ENCODE measurements at places on chromosomes 5 and 9.

- no peak for DNase-seq
Observed at GRCh38 chr5:178530526-178530925, 59.7 kb downstream of the COL23A1 start.

DNA sequence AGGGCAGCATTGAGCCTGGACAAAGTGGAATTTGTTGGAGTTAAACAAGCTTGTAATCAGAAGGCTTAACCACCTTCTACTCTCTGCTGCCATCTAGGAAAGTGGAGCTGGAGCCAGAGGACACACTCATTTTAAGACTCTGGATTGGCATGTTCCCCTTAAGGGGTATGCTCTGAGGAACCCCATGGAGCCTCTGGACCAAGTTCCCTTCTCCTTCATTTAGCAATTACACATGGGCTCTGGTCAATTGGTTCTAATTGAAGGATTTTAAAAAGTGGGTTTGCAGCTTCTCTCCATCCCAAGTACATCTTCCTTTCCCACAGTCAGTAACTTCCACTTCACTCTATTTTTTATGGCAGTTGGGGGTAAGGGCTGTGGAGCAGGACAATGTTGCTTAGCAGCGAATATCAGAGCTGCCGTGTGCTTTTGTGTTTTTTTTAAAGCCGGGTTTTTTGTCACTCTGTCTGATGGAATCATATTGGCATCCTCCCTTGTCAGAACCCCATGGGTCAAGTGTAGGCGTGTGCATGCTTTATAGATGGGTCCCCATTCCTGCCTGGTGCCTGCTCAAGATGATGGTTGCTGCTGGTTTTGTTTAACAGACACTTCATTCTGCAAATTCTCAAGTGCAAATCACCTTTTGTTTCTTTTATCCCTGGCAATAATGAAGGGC lies 330.7 kb upstream of the ADAMTSL1 start:
- no peak for DNase-seq

- no peak for DNase-seq
Observed at GRCh38 chr5:158914008-158915000, 185.4 kb downstream of the EBF1 start.

DNA sequence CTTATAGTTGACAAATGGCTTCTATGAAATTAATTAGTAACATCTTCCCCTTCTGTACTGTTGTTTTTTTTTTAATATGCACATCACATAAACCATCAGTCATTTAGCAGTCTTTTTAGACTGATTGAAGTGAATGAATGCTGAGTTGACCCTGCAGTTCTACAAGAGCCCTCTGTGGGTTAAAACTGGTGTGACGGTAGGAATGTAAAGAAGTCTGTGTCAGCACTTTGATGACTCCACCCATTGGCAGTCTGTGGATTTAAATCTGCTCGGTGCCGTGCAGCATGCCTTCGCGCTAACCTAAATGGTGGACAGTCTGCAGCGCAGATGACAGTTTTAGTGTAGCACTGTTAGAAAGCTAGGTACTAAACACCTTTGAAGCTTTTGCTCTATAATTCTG lies 3.1 kb downstream of the GTF3C4 start:
- peak; percentile 26 for DNase-seq

- DNase-seq, result no peak
Observed at GRCh38 chr5:180259260-180259611, 32.6 kb downstream of the MAPK9 start.

- no peak for DNase-seq
Observed at GRCh38 chr5:66149950-66150349, 5.8 kb downstream of the SREK1 start.

GRCh38 chr5:115816226-115817081 lies at the start of gene CDO1:
TSS of gene CDO1 (minus strand) at chr5:115816659. CDS start at chr5:115816397, 262 bp downstream.
- no peak for DNase-seq

DNA sequence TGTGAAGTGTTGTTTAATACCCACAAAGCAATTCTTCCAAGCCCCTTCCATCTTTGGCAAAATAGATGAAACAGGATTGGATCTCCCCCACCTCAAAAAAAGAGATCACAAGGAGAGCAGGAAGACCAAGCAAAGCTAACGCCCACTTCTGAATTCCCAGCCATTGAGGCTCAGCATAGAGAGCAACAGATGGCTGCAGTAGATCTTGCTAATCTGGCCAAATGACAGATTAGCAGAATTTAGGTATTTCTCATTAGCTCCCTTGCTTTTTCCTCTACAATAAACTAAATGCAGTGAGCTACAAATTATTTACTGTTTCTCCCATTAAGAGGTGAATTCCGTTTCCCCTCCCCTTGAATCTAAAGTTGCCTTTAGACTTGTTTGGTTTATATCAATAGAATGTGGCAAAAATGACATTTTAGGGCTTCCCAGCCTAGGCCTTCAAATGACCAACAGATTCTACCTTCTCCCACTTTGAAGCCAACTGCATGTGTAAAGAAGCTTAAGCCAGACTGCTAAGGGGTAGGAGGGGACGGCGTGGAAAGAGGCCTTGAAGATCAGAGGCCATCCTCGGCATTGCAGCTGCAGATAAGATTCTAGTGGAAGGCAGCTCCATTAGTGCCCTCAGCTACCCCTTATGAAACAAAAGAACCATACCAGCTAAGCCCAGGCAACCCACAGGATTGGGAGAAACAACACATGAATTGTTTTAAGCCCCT lies 56.8 kb upstream of the CPEB4 start:
- DNase-seq, result no peak

- no peak for DNase-seq
Observed at GRCh38 chr9:27672718-27673117, 99.4 kb upstream of the C9orf72 start.

- DNase-seq, result no peak
Observed at GRCh38 chr5:176812269-176813259, 2.2 kb downstream of the UNC5A start.

GRCh38 chr5:61683926-61684325 lies 351.9 kb downstream of the ZSWIM6 start:
- DNase-seq, result no peak

GRCh38 chr9:114155995-114156656 lies 789 bp downstream of the COL27A1 start:
- DNase-seq, result no peak

GRCh38 chr5:140194662-140195061 lies 19.7 kb downstream of the CYSTM1 start:
- no peak for DNase-seq

DNA sequence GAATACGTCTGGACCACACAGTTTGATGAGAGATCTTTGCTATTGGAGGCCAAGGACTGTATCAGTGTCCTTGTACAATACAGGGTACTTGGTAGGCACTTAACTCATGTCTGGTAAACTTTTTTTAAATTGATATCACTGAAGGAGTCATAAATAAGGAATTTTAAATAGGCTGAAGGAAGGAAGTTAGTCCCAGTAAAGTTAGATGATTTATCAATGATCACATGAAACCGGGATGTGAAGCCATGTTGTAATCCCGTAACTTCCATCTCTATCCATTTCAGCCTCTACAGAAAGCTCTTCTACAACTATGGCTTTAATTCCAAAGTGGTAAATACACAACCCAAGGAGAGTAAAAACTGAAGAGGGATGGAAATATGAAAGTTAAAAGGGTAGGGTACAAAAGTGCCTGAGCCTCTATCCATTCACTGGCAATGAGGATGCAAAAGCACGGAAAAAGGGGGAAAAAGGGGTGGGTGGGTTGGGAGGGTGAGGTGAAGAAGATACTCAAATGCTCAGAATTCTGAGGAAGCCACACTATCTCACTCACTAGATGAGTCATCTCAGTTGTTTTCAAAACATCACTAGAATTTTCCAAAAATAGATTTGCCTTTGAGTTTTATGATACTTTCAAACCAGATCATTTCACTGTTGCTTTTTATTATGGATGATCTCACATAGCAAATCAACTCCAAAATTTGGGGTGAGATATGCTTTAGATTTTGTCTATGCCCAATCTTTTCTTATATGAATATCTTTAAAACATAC lies 1053.5 kb downstream of the NR2F1-AS1 start:
- DNase-seq, result no peak

DNA sequence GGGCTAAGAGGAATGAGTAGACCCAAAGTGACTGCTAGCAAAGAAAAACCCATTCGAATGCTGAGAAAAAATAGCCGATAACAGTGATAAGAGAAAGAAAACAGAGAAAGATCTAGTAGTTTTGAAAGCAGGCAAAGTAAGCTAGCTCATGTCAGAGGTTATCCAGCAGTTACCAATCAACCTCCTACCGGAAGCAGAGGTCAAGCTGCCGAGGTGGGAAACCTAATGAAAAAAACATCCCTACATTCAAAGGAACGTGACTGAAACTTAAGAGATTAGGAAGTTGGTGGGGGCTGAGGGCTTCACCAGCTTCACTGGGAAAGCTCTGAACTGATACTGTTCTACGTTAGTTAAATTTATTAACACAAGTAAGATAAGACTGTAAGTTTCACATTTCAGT lies 32.6 kb downstream of the SSBP2 start:
- DNase-seq, result peak; percentile 14

DNA sequence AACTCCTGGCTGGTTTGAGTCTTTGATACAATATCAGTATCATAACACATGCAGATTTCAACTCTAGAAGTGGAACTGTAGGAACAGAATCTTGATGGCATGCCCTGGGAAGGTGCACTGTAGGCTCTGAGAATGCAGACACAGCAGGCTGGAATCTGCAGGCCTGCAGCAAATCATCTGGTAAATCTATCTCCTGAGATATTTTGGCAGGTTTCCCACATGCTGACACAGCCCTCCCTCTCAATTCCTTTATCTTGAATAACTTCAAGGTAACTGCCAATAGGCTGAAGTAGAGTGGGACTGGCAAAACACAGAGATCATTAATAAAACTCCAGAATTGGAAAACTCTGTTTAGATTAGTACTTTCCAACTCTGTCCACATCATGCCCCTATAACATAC lies 177.8 kb upstream of the PCSK5 start:
- DNase-seq, result peak; percentile 23

- no peak for DNase-seq
Observed at GRCh38 chr9:92636627-92637026, 33.3 kb downstream of the IPPK start.

GRCh38 chr9:35481347-35481975 lies 8.4 kb upstream of the RUSC2 start:
- peak; percentile 68 for DNase-seq

DNA sequence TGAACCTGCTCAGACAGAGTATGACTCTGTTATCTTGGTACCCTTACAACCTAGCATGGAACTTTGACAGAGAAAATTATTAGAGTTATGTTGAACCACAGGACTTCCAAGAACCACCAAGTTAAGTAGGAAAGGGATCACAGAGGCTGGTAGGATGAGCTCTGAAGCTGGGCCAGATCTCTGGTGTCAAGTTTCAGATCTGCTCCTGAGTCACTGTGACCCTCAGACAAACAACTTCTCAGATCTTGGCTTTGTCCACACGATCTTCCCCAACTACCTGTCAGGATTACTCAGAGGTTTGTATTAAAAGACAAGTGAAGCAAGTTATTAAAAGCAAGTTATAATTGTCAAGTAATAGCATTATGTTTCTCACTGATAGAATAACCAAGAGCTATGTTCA lies 189.0 kb downstream of the SEC61B start:
- DNase-seq, result no peak

GRCh38 chr5:65774346-65774745 lies 52.3 kb downstream of the NLN start:
- no peak for DNase-seq

- no peak for DNase-seq
Observed at GRCh38 chr9:103371152-103371551, 376.0 kb downstream of the CYLC2 start.

DNA sequence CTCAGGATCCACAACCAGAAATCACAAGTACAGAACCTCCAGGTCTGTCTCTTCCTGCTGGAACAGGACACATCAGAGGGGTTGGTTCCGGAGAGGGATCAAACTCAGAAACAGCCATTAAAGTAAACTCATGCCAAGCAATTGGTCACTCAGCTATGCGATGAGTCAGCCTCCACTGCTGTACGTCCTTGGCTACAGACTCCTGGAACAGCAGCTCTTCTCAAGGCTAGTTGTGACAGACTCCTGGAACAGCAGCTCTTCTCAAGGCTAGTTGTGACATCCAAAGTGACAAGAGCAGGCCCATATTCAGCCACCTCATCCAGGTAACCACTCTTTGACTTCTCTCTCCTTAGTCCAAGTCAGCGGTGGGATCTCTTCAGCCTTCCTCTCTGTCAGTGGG lies at the start of gene SPINK13:
SPINK13 (plus strand) TSS at position 229 of the 400 bp plus-strand sequence. CDS start 1,279 bp downstream, outside the sequence.
- peak; percentile 3 for DNase-seq

GRCh38 chr9:111484572-111484894 lies 350 bp upstream of the ECPAS start:
- no peak for DNase-seq

DNA sequence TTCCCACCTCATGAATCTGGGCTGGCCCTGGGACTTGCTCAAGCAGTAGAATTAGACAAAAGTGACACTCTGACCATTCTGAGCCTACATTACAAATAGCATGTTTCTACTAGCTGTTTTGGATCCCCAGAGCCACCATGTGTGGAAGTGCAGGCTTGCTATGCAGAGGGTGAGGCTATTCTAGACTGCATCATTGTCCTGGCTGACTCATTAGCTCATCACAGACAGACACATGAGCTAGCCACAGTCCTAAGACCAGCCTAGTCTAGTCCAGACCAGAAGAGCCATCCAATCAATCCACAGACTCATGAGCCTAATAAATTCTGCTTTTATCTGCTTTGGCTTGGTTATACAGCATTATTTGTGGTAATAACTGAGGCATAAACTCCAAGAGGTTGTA lies 351.9 kb downstream of the PRELID2 start:
- peak; percentile 51 for DNase-seq

GRCh38 chr9:92986176-92987119 lies 39.1 kb downstream of the FGD3 start:
- no peak for DNase-seq

DNA sequence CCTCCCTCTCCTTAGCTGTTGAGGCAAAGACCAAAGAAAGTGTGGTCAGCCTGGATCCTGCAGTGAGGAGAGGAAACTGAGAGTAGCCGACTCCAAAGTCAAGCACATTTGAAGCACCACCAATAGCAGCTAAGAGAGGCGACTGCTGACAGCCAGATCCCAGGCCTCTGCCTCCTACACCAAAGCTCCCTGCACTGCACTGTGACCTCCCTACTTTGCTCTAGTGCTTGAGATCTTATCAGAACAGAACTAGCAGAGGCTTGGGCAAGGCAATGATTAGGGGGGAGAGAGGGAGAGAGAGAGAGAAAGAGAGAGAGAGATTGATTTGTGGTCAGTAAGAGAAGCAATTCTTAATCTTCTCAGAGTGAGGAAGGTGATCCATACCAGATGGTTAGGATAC lies 216.3 kb downstream of the CDK5RAP2 start:
- DNase-seq, result no peak

- DNase-seq, result peak; percentile 57
Observed at GRCh38 chr5:172658961-172659501, 18.0 kb downstream of the NEURL1B start.

All from kidney capillary endothelial cell (primary cell).